Astrocyte of the spinal cord (primary cell): ENCODE measurements at places on chromosomes 4 and X.
A peak's percentile ranks its signal among the peaks of the same experiment; 100 is the strongest.

- peak; percentile 35 for DNase-seq
These were observed 586 bp downstream of the BCAP31 start for GRCh38 chrX:153723351-153724251.

GRCh38 chrX:115642895-115643530, 82.0 kb downstream of the PLS3 start:
- peak; percentile 84 for DNase-seq

DNA sequence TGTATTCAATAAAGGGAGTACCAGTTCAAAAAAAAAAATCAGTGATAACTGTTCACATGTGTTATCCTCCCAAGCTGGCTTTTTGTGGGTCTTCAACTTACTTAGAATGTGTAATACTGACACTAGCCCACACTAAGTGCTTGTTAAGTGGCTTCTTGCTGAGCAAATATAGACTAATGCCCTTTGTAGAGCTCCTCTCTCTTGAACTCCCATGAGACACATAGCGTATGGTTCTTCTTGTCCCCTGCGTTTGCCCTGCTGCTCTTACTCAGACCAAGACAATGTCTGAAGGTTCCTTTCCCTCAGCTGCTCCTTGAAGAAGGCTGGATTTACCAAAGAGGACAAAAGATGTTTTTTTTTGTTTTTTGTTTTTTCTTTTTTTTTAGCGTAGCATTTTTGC, 110.9 kb downstream of the FRAS1 start:
- DNase-seq = no peak

- no peak for DNase-seq
These were observed 122.9 kb upstream of the RASGEF1B start for GRCh38 chr4:81594490-81595159.
